ENCODE measurements at places on chromosomes 2 and 18.

DNA sequence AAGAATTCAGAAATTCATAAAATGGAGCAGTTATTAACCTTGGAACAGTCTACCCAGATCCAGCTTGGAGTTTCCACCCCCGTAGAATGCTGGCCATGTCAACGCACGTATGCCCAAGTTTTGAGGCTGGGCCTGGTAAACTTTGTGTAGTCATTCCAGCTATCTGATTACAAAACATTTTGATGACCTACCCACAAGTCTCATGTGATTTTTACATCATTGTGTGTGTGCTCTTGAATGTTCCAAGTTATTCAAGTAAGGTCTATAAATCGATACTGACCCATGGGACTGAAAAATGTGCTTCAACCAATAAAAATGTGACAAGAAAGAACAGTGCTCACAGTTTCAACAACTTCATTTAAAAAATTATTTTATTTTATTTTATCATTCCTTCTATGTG is 32.5 kb upstream of the ICOS start:
- DNase-seq = no peak

DNA sequence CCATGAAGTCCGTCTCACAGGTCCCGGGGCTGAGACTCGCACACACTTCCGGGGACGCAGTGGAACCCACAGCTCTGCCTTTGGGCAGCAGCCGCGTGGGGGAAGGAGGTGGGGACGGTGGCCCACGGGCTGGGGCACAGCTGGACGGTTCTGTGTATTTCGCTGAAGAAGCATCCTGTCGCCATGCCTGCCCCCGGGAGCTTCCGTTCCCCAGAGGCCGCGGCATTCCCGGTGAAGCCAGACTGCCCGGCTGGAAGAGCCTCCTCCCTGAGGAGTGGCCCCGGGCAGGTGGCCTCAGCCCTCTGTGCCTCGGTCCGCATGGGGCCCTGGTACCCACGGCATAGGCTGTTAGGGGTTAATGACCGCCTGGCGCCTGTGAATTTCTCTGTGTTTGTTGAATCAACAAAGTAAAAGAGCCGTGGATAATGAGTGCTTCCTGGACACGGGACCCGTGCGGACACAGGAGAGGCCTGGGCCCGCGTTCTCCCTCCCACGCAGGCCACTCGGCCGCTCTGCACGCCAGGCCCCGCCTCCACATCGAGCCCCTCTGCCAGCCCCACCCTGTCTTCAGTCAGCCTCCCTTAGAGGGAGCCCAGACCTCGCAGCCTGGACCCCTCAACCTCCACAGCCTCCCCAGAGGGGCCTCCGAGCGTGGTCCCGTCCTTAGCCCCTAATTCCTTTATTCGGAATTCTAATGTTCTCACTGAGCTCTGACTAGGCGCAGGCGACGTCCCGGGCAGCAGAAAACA is 51.0 kb downstream of the KCNG2 start:
- no peak for DNase-seq

GRCh38 chr2:128166746-128167353 is 75.8 kb downstream of the UGGT1 start:
- DNase-seq = no peak

DNA sequence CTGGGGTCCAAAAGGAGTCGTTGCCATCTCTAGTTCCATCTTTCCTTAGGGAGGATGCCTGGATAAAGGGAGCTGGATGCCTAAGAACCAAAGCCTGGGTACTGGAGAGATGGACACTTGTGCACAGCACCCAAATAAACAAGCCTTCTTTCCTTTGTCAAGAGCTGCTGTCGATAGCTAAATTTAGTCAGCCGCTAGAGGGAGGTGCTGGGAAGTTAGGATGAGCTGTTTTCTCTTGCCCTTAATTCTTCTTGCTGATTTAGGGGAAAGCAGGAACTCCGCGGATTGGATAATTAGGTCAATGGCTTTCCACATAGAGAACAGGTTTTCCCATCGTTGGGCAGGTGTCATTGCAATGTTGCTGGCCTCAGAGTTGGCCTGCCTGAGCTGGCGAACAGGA is 30.9 kb upstream of the SERPINB12 start:
- DNase-seq = peak; percentile 50

GRCh38 chr2:9285921-9286320 is 79.3 kb downstream of the ASAP2 start:
- no peak for DNase-seq

GRCh38 chr2:10260130-10260529 is 42.6 kb upstream of the HPCAL1 start:
- no peak for DNase-seq

GRCh38 chr2:230644356-230644935 is 68.2 kb upstream of the CAB39 start:
- DNase-seq = no peak

DNA sequence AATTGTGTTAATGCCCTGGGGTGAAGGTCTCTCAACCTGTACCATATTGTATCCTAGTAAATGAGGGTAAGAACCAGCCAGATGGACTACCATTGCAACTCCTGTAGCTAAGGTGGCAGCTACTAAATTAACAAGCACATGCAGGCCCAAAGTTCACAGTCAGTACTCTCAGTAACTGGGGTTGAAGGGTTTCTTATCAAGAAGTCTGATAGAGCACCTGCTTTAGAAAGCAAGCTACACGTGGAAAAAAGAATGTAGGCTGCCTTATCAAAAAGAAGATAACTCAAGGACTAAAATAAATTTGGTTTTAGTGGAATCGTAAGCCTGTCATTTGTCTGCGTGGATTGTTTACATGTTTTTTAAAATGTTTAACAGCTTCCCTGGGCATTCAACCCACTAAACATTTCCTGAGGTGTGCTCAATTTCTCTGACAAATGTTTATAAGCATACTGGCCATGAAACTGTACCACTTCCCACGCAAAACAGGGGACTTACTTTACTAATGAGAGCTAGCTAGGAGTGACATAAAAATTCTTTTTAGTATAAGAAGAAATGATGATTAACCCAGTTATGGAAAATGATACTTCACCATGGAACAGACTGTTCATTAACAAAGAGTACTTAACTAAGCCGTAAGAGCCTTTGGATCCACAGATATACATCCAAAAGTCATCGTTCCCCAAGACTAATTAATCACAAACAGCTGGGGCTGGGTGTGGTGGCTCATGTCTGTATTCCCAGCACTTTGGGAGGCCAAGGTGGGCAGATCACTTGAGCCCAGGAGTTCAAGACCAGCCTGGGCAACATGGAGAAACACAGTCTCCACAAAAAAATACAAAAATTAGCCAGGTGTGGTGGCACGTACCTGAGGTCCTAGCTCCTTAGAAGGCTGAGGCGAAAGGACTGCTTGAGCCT is 36.5 kb downstream of the LPIN2 start:
- no peak for DNase-seq

DNA sequence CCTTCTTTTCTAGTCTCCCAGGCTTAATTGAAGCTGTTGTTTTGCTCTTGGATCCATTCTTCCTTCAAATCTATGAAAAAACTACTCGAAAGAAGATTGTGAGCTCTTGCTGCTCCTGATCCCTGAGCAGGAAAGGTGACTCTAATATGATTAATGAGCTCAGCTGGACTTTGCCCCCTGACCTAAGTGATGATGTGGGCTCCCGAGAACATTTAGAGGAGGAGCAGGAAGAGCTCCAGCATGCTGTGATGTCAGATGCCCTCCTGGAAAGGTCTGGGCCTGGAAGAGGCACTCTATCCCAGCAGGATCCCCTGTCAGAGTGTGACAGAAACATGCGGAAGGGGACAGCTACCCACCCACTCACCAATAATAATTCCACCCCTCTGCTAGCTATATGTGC is 117.9 kb upstream of the PELI1 start:
- DNase-seq = no peak

- no peak for DNase-seq
These were observed 10.6 kb upstream of the WIPF1 start for GRCh38 chr2:174607989-174608865.

DNA sequence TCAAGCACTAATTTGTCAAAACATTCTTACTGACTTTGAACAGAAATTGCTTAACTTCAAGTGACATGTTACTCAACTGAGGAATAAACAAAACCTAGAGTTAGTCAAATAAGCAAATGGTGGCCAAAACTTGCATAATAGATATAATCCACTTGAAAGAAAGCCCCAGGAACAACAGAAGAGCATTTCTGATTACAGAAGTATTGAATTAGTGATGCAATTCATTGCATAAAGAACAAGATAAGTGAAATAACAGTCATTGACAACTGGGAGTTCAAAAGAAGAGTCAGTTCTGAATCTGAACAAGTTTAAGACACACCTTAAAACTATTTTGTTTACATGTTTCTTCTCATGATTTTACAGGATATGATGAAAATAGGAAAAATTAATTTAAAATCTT is 30.8 kb downstream of the COBLL1 start:
- DNase-seq = no peak

- DNase-seq = peak; percentile 27
These were observed 34.4 kb downstream of the ITGA6 start for GRCh38 chr2:172461591-172462372.

DNA sequence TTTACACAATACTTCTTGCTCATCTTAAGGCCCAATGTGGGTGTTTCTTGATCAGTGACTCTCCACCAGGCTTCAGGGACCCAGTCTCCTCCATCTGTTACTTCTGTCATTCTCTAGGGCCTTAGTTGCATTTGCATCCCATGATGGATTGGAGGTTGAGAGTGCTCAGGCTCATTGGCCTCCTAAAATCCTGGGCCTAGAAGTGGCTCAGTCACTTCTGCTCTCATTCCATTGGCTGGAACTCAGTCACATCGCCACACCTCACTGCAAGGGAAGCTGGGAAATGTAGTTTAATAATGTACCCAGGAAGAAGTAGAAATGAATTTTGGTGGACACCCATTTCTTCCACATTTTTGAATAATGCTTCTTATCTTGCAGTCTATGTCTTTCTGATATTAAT is 223.5 kb downstream of the HRH4 start:
- DNase-seq = no peak

DNA sequence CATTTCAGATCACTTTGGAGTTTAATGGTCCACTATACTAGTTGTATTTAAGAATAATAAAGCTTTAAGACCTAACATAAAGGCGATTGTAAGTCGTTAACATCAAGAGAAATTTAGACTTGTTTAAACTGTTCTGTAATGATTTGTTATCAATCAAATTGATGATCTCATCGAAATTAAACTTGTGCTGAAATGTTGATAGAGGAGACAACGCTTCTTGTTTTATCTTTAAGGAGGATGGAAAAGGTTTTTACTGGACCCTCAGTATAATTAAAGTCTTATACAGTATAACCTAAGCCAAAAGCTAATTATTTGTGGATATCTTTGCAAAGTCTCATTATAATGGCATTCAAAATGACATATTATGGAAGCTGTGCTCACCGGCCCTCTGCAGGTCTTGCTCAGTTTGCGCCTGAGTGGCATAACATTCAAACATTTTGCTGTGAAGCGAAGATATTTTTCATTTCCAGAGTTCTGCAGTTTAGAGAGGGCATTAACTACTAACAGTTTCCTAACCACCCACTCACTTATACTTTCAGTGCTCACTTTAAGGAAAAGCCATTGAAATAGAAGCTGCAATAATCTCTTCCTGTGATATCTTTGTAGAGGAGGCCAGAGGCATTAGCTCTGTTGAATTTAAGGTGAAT is 1.4 kb upstream of the SERTAD2 start:
- DNase-seq = no peak

- no peak for DNase-seq
These were observed 247.5 kb upstream of the LRATD1 start for GRCh38 chr2:14385043-14385442.

DNA sequence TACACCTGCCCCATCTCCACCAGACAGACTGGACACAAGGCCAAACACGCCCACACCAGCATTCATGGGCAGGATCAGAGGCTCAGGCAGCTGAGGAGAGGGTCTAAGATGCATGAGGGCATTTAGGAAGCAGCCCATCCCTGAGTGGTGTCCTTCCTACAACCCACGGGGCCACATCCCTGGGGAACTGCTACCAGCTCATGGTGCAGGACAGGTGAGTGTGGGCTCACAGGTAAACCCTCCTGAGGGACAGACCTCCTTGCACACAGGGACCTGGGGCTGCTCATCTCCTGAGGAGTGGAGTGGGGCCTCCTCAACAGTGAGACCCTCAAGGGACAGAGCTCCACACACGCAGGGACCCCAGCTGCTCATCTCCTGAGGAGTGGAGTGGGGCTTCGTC is 14.6 kb downstream of the PARD6G start:
- DNase-seq = no peak

- DNase-seq = no peak
These were observed 356.1 kb upstream of the ETAA1 start for GRCh38 chr2:67041051-67041450.

- DNase-seq = peak; percentile 50
These were observed 1.0 kb downstream of the ZDBF2 start for GRCh38 chr2:206275312-206276055.

DNA sequence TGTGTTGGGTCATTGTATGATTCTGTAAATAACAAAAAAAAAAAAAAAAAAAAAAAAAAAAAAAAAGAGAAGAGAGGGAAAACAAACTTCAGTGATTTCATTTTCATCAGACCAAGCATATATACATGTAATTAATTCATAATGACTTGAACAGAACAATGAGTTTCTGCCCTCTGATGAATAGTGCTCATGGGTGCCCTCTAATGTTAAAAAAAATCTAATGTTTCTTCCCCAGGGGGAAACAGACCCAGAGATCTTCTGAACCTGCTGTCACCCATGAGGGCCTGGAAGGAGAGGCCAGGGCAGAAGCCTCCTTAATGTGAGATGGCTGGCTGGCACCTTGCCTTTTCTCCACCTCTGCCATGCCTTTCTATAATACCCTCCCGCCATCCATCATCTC is 289.2 kb downstream of the ZNF521 start:
- DNase-seq = no peak

- DNase-seq = no peak
These were observed 826 bp downstream of the KCNE4 start for GRCh38 chr2:223052548-223053483.

DNA sequence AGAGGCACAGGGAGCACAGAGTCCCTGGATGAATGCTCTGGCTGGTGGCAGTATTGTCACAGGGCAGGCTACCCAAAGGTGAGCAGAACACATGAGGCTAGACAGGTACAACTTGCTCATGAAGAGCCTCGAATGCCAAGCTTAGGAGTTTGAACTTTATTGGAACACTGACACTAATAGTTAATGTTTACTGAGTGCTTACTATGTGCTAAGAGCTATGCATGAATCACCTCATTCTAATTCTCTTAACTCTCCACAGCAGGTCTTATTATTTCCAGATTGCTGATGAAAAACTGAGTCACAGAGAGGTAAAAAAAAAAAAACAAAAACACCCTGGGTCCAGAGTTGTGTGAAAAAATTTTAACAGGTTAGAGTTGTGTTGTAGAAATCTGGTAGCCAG is 6.1 kb upstream of the EMX1 start:
- DNase-seq = no peak

DNA sequence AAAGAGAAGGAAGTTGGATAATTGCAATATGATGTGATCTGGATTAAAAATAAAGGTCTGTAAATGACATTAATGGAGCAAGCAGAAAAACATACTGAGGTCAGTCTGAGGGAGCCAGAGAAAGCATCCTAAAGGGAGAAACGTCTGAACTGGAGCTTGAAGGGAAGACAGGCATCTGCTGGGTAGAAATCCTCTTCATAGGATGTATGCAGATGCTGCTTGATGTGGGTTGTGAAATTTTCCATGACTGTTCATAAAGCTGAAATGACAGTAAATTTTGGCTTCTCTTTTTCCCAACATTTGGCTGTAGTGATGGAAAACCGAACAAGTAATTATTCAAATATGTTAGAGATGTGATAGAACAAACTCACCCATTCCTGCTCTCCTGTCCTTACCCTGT is 287.6 kb downstream of the CAMKMT start:
- no peak for DNase-seq

All from cerebellar cortex (tissue), 1 donor.